ENCODE measurements at places on chromosomes 2 and 18. TPM values are rescaled to one million over a fixed set of nuclear protein-coding genes. Genes with fewer than 3 reads are reported as not detected.

OSBPL6 gene
- total RNA-seq = 3.1 TPM

DNA sequence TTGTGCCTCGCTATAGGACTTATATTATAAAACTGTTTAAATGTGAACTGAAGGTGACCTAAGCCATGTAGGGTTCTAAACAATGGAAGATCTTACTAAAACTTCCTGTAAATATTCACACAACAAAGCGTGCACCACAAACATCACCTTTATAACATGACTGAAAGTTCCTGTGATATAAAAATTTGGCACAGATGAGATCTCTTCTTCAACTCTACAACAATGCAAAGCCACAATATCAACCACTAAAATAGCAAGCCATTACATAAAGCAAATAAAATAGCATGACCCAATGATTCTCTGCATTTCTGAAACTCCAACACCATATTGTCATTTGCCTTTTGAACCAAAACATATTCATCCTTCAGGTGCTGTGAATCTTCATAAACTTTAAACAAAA, 3.5 kb downstream of the YES1 start:
- DNase-seq = no peak

DNA sequence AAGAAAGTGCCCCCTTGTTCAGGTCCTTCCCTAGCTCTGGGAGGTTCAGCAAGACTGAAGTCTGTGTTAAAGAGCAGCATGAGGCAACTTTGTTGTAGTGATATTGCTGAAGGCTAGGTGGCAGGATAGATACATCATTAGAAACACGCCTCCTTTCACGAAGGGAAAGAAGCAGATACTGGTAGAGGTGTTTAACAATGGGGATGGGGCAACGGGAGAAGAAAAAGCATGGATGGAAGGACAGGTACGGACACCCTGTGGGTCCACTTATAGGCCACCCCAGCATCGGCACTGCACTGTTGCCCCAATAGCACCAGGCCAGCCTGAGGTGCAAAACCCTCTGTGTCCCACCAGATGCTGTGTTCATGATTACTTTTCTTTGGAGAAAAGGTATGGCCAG, 3.5 kb upstream of the IGFBP5 start:
- DNase-seq = no peak

GRCh38 chr2:121735518-121736074, 1.1 kb downstream of the NIFK start:
- no peak for DNase-seq

GRCh38 chr2:226398580-226398979, 401.0 kb downstream of the IRS1 start:
- DNase-seq = no peak

KCNJ3 gene
- 0.12 TPM for total RNA-seq

DNA sequence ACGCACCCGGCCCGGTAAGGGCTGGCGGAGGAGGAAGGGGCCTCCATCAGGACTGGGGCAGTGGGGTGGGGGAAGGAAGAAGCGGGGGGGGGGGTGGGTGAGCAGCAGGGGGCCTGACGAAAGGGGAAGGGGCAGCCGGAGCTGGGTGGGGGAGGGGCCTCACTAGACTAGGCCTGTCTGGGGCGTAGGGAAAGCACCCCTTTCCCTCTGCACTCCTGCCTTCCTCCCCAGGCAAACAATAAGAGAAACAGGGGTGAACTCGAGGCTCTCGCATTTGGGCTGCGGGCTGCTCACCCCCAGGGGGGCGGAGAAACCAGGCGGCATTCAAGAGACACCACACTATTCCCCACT, 82.7 kb upstream of the POMC start:
- no peak for DNase-seq

DNA sequence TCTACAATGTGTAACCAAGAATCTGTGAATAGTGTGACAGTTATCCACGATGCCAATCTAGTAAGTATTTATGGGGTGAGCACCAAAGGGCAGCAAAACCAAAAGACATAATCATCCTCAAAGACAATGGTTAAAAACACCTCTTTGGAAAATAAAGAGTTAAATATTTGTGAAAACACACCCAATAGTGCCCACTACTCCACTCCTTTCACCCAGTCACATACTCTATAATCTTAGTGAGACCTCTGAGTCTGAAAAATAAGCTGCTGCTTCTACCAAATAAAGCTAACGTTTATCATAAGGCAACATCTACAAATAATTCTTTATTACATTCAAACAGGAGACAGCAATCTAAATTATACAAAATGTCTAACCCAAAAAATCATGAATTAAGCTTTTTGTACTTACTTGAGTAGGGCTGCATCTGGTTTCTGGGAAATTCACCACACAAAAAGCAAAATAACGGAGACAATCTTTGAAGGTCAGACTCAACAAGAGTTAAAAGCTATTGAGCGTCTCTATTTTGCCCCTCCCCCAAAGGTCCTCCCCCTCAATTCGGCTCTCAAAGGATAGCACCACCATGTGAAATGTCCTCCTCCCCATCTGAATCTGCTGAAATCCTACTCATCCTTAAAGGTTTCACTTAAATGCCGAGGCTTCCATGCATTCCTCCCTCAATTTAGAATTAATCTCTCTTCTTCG, 2.0 kb downstream of the RAPH1 start:
- DNase-seq = no peak

TUBB8B gene
- total RNA-seq = not detected

- no peak for DNase-seq
These were observed 25.7 kb upstream of the UXS1 start for GRCh38 chr2:106219813-106220212.

GRCh38 chr2:62800618-62801017, 95.1 kb downstream of the EHBP1 start:
- no peak for DNase-seq
